ENCODE measurements at places on chromosomes 2 and 18. TPM values are rescaled to one million over a fixed set of nuclear protein-coding genes. Genes with fewer than 3 reads are reported as not detected.

IL1RL1 gene
- polyA plus RNA-seq = 2.3 TPM

IWS1 gene
- polyA plus RNA-seq = 33.5 TPM

- DNase-seq = no peak
Observed at GRCh38 chr2:146818122-146818521, 1026.7 kb upstream of the ACVR2A start.

DNA sequence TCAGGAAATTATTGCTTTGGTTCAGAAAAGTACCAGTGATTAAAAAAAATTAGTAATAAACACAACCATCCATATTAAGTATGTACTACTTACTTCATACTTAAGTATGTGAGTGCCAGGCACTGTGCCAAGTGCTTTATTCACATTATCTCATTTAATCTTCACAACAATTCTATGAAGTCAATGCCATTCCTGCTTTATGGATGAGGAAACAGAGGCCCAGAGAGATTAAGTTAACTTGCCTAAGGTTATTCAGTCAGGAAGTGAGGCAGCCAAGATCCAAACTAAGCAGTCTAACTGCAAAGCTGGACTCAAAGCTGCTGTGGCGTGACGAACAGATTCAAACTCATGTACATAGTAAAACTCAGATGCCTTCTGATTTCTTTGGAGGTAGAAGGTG is 22.3 kb downstream of the DTNB start:
- no peak for DNase-seq

- DNase-seq = no peak
Observed at GRCh38 chr2:3966470-3966869, 263.1 kb downstream of the DCDC2C start.

OR6B2 gene
- polyA plus RNA-seq = not detected

TACR1 gene
- 1.0 TPM for polyA plus RNA-seq

GRCh38 chr2:28406276-28407096 is 13.8 kb downstream of the FOSL2 start:
- no peak for DNase-seq

ARHGAP25 gene
- polyA plus RNA-seq = 31.7 TPM

DNA sequence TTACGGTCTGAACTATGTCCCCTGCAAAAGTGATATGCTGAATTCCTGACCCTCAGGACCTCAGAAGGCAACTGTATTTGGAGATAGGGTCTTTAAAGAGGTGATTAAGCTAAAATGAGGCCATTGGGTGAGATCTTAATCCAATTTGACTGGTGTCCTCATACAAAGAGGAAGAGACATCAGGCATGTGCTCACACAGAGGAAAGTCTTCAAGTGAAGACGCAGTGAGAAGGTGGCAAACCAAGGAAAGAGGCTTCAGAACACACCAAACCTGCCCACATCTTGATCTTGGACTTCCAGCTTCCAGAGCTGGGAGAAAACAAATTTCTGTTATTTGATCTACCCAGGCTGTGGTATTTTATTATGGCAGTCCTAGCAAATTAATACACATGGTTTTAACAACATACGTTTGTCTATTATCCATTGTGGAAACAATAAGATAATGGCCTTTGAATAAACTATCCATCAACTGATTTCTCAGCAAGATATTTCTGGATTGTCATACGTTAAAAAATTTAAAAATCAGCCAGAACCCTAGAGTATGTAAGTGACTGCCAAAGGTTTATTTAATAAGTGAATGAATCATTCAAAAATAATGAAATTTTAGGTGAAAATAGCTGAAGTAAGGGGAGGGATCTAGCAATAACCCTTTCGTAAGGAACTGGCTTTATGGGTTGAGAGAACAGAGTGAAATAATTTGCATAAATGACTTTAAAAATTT is 6.5 kb downstream of the WIPF1 start:
- no peak for DNase-seq

- no peak for DNase-seq
Observed at GRCh38 chr2:112174383-112174782, 36.2 kb downstream of the FBLN7 start.

GRCh38 chr18:35050028-35050546 is 8.9 kb downstream of the MAPRE2 start:
- no peak for DNase-seq

IL18R1 gene
- polyA plus RNA-seq = 9.8 TPM

GRCh38 chr2:219567791-219568361 is 3.5 kb downstream of the OBSL1 start:
- no peak for DNase-seq

BCL2 gene
- polyA plus RNA-seq = 11.7 TPM

SANBR gene
- 6.0 TPM for polyA plus RNA-seq

CDKL4 gene
- 0.43 TPM for polyA plus RNA-seq

- no peak for DNase-seq
Observed at GRCh38 chr2:206324869-206325268, 50.4 kb downstream of the ZDBF2 start.

DNA sequence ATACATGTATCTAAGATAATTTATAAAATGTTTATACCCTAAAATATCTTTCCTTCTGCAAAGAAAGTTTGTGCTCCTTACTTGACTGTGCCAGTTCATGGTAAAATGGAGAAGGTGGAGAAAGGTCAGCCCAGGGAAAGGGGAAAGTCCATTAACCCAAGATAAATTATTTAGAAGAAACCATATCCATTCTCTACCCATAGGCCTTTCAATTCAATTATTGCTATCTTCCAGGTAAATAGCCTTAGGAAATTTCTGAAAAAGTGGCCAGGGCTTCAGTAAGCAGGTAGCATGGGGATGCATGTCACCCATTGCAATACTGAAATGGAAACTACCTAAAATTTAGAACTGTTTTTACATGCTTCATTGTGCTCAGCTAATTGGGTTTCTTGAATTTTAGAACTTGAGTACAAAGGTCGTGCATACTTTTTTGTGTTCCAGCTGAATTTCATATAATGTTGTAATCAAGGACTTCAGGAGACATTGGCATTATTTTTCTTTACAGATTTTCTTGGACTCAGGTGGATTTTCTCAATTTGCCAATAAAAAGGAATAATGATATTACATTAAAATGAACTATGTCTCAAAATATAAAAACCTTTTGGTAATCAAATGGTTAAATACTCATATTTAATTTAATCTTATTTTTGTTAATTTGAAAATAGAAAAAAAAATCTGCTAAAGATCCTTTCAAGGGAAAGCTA is 124.9 kb downstream of the CSRNP3 start:
- DNase-seq = no peak

DNA sequence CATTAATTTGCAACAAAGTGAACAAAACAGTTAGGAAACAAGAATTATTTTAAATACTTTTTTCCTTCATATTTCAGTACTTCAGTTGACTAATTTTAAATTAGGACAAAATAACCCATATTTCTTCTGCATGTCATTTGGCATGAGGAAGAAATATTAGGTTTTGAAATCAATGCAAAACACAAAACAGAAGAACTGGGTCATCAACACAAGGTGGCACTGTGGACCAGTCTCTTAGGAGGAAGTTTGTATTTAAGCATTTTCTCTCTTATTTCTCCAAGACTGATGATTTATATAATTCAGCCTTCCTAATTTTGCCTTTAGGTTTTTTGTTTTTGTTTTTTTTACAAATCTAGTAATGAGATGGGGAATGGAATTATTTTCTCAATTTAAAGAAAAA is 352.8 kb upstream of the KCNH7 start:
- no peak for DNase-seq

DNA sequence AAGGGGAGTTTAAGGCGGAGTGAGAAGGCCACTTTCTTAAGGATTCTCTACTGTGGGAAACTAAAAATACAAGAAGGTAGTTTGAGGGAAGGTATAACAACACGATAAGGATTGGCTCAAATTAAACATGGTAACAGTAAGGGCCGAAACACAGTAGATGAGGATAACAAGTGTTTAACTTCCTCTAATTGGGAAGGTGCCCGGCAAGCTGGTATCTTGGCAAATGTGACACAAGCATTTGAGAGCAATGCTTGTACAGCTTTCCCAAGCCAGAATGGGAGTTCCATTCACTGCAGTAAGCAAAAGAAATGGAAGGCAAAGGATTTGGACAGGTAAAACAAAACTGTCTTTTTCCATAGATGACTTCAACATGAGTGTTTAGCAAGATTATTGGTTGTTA is 19.8 kb downstream of the USP40 start:
- no peak for DNase-seq

PARD6G gene
- 13.6 TPM for polyA plus RNA-seq

DNA sequence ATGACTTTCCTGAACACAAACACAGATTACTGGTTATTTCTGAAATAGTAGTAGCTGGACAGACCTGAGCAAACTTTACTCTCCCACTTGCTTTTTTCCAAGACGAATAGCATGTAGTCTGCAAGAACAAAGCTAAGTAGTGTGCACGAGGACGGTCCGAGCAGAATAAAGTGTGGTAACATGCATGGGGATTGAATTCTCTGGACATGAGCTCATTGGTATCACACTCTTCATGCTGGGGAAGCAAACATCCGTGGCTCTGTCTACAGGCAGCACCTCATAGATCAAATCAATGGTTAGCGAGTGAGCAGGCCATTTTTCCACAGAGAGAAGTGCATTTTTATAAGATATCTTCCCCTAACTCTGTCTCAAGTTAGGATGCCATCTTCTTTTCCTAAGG is 164.8 kb upstream of the STK17B start:
- DNase-seq = no peak

DNA sequence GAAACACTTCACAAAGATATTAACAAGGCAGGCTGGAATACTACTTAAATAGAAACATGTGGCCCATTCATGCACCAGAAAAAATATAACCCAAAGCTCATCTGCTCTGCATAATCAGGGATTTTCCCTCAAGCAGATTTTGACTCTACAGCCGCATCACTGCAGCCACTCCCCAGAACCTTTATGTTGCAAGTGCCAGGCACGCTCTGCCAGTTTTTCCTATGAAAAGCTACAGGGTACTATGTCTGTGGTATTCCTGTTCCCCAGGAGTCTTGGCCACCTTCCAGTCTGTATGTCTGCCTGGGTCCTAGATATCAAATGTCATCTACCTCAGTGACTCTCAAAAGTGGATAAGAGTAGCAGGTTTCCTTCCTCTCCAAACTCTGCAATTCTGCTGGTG is 3.8 kb downstream of the COA5 start:
- DNase-seq = no peak

UGT1A3 gene
- polyA plus RNA-seq = not detected

GRCh38 chr2:136025057-136025973 is 39.9 kb upstream of the DARS1 start:
- no peak for DNase-seq

ST8SIA3 gene
- polyA plus RNA-seq = 0.05 TPM

GRCh38 chr2:26672818-26673393 is 19.6 kb upstream of the KCNK3 start:
- no peak for DNase-seq

TLX2 gene
- 0.11 TPM for polyA plus RNA-seq

DNA sequence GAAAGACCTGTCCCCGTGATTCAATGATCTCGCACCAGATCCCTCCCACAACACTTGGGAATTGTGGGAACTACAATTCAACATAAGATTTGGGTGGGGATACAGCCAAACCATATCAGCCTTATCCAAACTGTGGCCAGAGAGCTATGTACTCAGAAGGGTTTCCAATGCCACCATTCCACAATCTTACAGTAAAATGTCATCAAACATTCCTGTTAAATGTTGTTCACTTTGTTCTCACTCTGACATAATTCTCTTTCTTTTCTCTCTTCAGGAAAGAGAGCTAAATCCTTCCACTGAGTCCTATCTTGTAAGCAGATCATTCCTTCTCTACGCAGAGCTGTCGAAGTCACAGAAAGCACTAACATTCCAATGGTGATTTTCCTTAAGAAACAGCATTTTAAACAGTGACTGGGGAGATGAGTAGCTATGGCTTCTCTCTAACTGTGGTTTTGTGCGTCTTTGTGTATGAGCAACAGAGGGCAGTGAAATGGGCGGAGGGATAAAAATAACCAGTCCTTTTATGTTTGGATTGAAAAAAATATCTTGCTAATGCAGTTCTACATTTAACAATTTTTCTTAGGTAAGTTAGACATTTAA is 684.7 kb downstream of the EPHA4 start:
- DNase-seq = no peak

SLC5A7 gene
- 0.05 TPM for polyA plus RNA-seq

EVX2 gene
- not detected for polyA plus RNA-seq

- no peak for DNase-seq
Observed at GRCh38 chr2:11757101-11757500, 10.7 kb downstream of the LPIN1 start.

DUSP2 gene
- 208 TPM for polyA plus RNA-seq

CPO gene
- polyA plus RNA-seq = 0.27 TPM

NAT8 gene
- not detected for polyA plus RNA-seq

- no peak for DNase-seq
Observed at GRCh38 chr2:46388881-46389280, 90.5 kb upstream of the TMEM247 start.

GRCh38 chr2:69177785-69178636 is 165.0 kb downstream of the ANTXR1 start:
- peak; percentile 26 for DNase-seq

GRCh38 chr18:38239606-38240005 is 674.0 kb upstream of the CELF4 start:
- no peak for DNase-seq

Data from thymus (tissue), 14 donors.